ENCODE measurements at places on chromosomes 7 and 10. TPM values are rescaled to one million over a fixed set of nuclear protein-coding genes. Genes with fewer than 3 reads are reported as not detected.

DNA sequence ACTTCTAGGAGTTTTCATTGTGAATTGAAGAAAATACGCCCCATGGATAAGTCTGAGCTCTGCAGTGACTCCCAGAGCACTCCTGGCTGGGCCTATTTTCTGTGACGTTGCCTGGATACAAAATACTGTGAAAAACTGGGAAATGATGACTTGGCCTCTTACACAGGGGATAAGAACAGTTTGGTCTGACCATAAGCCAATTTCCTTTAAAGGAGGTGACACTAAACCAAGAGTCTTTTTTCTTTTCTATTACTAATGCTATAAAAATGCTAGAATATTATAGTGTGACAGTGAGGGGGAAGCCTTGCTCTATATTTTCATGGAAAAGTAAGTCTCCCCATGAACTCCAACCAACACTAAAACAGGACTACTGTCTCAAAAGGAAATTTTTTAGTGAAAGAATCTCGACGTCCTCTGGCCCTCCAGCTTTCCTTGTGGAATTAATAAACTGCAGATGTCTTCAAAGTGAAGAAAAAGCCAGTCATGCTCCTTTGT, 45.5 kb downstream of the MYOF start:
- H3K36me3 ChIP-seq: no peaks in the 10 kb centered on the region
- no peak overlapping the region for H3K4me3 ChIP-seq
- H3K4me1 ChIP-seq: no peaks in the 10 kb centered on the region
- H3K27ac ChIP-seq: no peak overlapping the region
- DNase-seq: no peak

DNA sequence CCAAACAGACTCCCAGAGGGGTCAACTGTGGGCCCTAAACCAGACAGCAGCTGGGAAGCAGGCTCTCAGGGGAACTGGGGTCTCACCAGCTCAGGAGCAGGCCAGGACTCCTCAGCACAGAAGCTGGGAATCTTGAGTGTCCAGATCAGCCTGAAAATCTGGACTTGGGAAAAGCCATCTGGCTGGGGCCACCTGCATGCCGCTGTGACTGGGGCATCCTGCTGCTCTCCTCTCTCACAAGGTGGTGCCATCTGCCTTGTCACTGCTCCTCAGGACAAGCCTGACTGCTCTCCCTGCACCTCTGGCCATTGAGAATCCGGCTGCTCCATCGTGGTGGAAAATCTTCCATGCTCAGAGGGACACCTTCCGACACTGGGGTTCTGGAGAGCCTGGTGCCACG, 141.4 kb downstream of the PLPP4 start:
- no peaks in the 10 kb centered on the region for H3K36me3 ChIP-seq
- H3K27ac ChIP-seq: no peak overlapping the region
- no peak overlapping the region for H3K4me3 ChIP-seq
- H3K4me1 ChIP-seq: no peaks in the 10 kb centered on the region
- H3K27me3 ChIP-seq: no peaks in the 10 kb centered on the region
- DNase-seq: no peak

- no peak overlapping the region for H3K4me3 ChIP-seq
- H3K27ac ChIP-seq: no peak overlapping the region
- no peak for DNase-seq
- H3K4me1 ChIP-seq: peaks cover 9% of the 10 kb centered on the region
- H3K27me3 ChIP-seq: no peaks in the 10 kb centered on the region
- H3K36me3 ChIP-seq: peaks cover 21% of the 10 kb centered on the region
Measured at GRCh38 chr7:133309333-133309732, 56.5 kb downstream of the EXOC4 start.

- no peak for DNase-seq
- no peaks in the 10 kb centered on the region for H3K27me3 ChIP-seq
- H3K36me3 ChIP-seq: no peaks in the 10 kb centered on the region
- H3K27ac ChIP-seq: no peak overlapping the region
Measured at GRCh38 chr10:20059084-20059835, 243.0 kb downstream of the PLXDC2 start.

GRCh38 chr7:43698460-43699255, 30.7 kb downstream of the COA1 start:
- H3K36me3 ChIP-seq: no peaks in the 10 kb centered on the region
- peaks cover 23% of the 10 kb centered on the region for H3K4me1 ChIP-seq
- no peak for DNase-seq
- H3K4me3 ChIP-seq: no peak overlapping the region

- H3K4me3 ChIP-seq: no peak overlapping the region
- no peaks in the 10 kb centered on the region for H3K27me3 ChIP-seq
- no peak for DNase-seq
- no peak overlapping the region for H3K27ac ChIP-seq
Measured at GRCh38 chr7:66920256-66920655, 769 bp upstream of the TMEM248 start.

DNA sequence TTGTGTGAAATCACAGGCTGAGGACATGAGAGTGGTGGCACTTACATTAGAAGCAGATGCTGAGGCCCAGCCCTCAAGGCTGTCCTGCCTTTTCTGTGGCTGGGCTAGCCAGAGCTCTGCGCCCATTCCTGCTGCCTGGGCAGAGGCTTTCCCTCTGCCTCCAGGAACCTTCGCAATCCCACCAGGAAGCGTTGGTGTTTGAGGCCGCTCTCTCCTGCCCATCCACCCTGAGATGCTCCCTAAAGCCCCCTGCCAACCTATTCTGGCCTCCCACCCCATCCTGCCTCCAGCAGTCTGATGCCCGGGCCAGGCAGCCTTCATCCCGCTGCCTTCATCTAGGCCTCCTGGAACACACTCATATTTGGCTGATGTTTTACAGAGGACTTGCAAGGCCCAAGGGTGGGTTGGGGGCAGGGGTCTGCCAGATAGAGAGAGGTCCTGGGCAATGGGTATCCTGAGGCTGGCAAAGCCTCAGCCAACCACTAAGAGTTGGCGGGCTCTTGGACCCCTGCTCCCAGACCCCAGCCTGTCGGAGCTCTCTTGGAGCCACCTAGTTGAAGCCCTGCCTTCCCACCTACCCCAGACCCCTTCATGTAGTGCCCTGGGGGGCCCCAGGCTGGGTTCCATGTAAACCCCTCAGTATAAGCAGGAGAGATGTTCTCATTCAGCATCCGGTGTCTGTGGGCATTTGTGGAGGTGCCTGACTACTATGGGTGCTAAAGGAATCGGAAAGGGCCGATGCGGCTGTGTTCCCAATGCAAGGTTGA, 32.7 kb downstream of the LDB3 start:
- DNase-seq: no peak
- no peak overlapping the region for H3K4me3 ChIP-seq
- no peaks in the 10 kb centered on the region for H3K27me3 ChIP-seq
- no peaks in the 10 kb centered on the region for H3K4me1 ChIP-seq

- H3K27ac ChIP-seq: no peak overlapping the region
- H3K27me3 ChIP-seq: no peaks in the 10 kb centered on the region
- H3K4me1 ChIP-seq: no peaks in the 10 kb centered on the region
- H3K4me3 ChIP-seq: no peak overlapping the region
- no peak for DNase-seq
Measured at GRCh38 chr7:97859606-97860204, 12.5 kb downstream of the ASNS start.

DNA sequence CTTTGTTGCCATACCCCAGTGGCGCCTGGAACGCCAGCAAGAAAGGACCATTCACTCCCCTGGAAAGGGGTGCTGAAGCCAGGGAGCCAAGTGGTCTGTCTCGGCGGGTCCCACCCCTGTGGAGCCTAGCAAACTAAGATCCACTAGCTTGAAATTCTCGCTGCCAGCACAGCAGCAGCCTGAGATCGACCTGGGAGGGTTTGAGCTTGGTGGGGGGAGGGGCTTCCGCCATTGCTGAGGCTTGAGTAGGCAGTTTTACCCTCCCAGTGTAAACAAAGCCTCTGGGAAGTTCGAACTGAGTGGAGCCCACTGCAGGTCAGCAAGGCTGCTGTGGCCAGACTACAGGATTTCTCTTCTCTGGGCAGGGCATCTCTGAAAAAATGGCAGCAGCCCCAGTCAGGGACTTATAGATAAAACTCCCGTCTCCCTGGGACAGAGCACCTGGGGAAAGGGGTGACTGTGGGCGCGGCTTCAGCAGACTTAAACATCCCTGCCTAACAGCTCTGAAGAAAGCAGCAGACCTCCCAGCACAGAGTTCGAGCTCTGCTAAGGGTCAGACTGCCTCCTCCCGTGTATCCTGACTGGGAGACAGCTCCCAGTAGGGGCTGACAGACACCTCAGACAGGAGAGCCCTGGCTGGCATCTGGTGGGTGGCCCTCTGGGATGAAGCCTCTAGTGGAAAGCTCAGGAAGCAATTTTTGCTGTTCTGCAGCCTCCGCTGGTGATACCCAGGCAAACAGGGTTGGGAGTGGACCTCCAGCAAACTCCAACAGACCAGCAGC, 281.1 kb upstream of the SP4 start:
- no peak for DNase-seq
- no peak overlapping the region for H3K27ac ChIP-seq
- H3K36me3 ChIP-seq: no peaks in the 10 kb centered on the region
- H3K4me3 ChIP-seq: no peak overlapping the region
- no peaks in the 10 kb centered on the region for H3K27me3 ChIP-seq

DNA sequence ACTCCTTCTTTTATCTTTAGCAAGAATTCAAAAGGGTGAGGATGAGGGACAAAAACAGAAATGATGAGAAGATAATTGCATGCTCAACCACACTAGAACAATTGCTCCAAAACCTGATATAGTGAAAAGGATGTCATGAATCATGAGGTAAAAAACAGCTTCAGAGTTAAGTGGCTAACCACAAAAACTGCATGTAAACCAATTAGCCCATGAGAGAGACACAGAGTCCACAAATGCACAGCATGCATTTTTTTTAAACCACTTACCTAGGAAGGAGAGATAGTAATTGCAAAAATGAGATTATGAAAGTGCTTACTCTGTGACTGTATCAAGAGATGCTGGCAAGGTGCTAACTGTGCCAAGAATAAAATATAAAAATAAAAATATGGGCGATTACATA, 132.9 kb downstream of the MBL2 start:
- no peak overlapping the region for H3K27ac ChIP-seq
- no peaks in the 10 kb centered on the region for H3K4me1 ChIP-seq
- H3K36me3 ChIP-seq: no peaks in the 10 kb centered on the region
- H3K27me3 ChIP-seq: no peaks in the 10 kb centered on the region

GRCh38 chr10:103541616-103542015, 48.1 kb downstream of the NEURL1 start:
- H3K4me3 ChIP-seq: no peak overlapping the region
- no peak overlapping the region for H3K27ac ChIP-seq

DNA sequence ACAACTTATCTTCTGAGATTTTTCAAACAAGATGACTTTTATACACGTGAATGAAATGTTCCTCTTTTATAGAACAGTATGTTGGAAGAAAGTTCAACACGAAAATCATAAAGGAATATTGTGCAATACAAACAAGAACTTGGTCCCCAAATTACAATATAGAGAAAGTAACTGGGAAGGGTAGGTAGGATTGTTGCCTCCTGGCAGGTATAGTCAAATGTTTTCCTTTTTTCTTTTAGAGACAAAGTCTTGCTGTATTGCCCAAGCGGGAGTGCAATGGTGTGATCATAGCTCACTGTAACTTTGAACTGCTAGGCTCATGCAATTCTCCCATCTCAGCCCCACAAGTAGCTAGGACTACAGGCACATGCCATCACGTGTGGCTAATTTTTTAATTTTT, 582.6 kb downstream of the PARD3 start:
- H3K27ac ChIP-seq: no peak overlapping the region
- H3K4me3 ChIP-seq: no peak overlapping the region
- no peak for DNase-seq
- no peaks in the 10 kb centered on the region for H3K4me1 ChIP-seq
- no peaks in the 10 kb centered on the region for H3K36me3 ChIP-seq

- H3K4me3 ChIP-seq: no peak overlapping the region
- DNase-seq: no peak
- no peaks in the 10 kb centered on the region for H3K4me1 ChIP-seq
- H3K27ac ChIP-seq: no peak overlapping the region
- no peaks in the 10 kb centered on the region for H3K27me3 ChIP-seq
Measured at GRCh38 chr10:89566992-89567391, 31.6 kb upstream of the SLC16A12 start.

GRCh38 chr10:132939957-132940790, 2.2 kb downstream of the CFAP46 start:
- H3K4me1 ChIP-seq: no peaks in the 10 kb centered on the region
- peak; percentile 12 for DNase-seq
- peaks cover 4% of the 10 kb centered on the region for H3K27me3 ChIP-seq
- H3K27ac ChIP-seq: no peak overlapping the region

Gene FRMPD2
- not detected for total RNA-seq

Gene SEMA3D
- total RNA-seq: not detected

Gene CXCL12
- not detected for total RNA-seq

Gene CDHR1
- total RNA-seq: 0.12 TPM

Gene ANXA8
- not detected for total RNA-seq

Gene PTF1A
- total RNA-seq: not detected
